Stimulated activated CD4-positive, alpha-beta T cell treated with anti-CD3 and anti-CD28 coated beads, Interleukin-15, amount 100 ng/mL, for 48 hours (primary cell): ENCODE measurements at places on chromosomes 2 and 18.

- DNase-seq = no peak
These were observed 222.2 kb upstream of the MEIS1 start for GRCh38 chr2:66212749-66213148.

- DNase-seq = no peak
These were observed 44.6 kb downstream of the SERPINB7 start for GRCh38 chr18:63819786-63820185.

GRCh38 chr2:23241121-23241520 lies 143.9 kb upstream of the KLHL29 start:
- DNase-seq = no peak

- DNase-seq = no peak
These were observed 116.8 kb downstream of the IKZF2 start for GRCh38 chr2:213034585-213034984.

GRCh38 chr2:45013229-45014015 lies 4.2 kb upstream of the SIX2 start:
- DNase-seq = no peak

DNA sequence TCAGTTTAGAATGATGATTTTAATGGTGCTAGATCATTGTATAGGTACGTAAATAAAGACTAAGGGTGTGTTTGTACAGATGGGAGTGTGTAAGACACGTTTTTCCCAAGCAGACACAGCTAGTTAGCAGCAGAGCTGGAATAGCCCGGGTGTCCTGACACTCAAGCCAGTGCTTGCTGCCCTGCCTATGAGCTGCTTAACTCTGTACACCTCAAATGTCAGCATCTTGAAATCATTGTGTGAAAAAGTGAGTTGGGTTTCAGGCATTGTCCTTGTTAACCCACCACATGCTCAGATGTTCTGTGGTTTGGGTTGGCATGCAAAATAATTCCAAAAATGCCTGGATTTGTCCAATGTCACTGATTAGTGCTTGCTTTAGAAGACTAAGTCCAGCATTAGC lies 13.0 kb upstream of the TET3 start:
- no peak for DNase-seq

- no peak for DNase-seq
These were observed 27.7 kb upstream of the KDM3A start for GRCh38 chr2:86413296-86414094.

DNA sequence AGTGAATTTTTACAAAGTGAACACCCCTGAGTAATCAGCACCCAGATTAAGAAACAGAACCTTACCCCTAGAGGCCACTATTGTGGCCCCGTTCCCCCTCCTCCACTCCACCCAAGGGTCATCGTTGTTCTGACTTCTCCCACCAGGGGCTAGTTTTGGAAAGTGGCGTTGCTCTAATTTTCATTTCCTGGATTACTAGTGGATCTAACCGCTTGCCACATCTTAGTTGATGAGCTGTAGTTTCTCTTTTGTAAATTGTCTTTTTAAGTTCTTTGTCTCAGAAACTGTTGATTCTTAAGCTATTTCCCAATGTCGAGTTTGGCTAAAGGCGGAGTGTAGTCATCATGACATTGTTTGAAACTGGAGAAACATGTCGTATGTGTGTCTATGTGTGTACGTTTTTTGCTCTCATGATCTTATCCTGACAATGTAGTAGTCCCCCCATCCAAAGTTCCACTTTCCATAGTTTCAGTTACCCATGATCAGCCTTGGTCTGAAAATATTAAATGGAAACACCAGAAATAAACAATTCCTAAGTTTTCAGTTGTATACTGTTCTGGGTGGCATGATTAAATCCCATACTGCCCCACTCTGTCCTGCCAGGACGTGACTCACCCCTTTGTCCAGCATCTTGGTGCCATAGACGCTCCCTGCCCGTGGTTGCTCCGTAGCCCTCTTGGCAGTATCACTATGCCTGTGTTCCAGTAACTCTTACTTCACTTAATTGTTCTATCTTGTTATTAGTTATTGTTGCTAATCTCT lies 71.0 kb upstream of the SP3 start:
- DNase-seq = no peak

DNA sequence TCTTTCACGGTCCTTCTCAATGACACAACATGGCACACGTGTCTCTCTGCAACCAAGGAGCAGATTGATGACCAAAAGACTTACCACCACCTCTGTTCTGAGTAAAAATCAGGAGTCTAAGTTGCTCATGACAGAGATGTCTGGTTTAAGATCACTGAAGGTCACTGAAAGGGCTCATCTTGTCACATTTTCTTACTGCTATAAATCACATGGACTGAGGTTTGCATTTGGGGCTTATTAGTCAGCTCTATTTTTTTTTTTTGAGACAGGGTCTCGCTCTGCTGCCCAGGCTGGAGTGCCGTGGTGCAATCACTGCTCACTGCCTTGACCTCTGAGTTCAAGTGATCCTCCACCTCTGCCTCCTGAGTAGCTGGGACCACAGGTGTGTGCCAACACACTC lies 19.4 kb downstream of the CFLAR start:
- DNase-seq = no peak

- DNase-seq = no peak
These were observed 46.1 kb downstream of the HDAC4 start for GRCh38 chr2:239354791-239355136.

GRCh38 chr2:25514043-25514637 lies 159.2 kb downstream of the DTNB start:
- DNase-seq = no peak

GRCh38 chr2:112181571-112182290 lies 43.5 kb downstream of the FBLN7 start:
- peak; percentile 36 for DNase-seq

DNA sequence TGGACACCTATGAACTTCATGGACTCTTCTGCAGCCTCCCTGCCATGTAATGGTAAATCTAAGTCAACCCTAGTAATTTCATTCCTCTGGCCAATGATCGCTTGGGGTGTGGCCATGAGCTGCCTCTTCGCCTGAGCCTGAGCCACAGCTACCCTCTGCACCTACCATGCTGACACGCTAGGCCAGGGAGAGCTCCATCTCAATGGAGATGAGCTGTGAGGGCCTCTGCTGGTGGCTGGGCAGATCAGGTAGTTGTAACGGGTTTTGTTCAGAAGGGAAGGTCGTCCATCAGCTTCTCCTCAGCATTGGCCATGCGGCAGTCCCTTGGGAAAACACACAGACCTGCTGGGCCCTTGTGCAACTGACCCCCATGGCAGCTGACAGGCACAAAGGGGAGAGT lies 24.4 kb downstream of the MPHOSPH10 start:
- DNase-seq = no peak

- DNase-seq = no peak
These were observed 127.1 kb downstream of the CERS6 start for GRCh38 chr2:168583064-168583709.

- no peak for DNase-seq
These were observed 97.1 kb upstream of the RMDN2 start for GRCh38 chr2:37827911-37828511.
